Cerebellar cortex (tissue), 1 donor: ENCODE measurements at places on chromosomes 1 and 21.

- DNase-seq = peak; percentile 74
These were observed 36.1 kb upstream of the KHDRBS1 start for GRCh38 chr1:31977385-31978131.

GRCh38 chr1:162987866-162988265 is 81.3 kb upstream of the RGS4 start:
- no peak for DNase-seq

GRCh38 chr1:33392206-33392605 is 38.7 kb downstream of the PHC2 start:
- no peak for DNase-seq

GRCh38 chr1:40409467-40409866 is 35.9 kb downstream of the SMAP2 start:
- no peak for DNase-seq

DNA sequence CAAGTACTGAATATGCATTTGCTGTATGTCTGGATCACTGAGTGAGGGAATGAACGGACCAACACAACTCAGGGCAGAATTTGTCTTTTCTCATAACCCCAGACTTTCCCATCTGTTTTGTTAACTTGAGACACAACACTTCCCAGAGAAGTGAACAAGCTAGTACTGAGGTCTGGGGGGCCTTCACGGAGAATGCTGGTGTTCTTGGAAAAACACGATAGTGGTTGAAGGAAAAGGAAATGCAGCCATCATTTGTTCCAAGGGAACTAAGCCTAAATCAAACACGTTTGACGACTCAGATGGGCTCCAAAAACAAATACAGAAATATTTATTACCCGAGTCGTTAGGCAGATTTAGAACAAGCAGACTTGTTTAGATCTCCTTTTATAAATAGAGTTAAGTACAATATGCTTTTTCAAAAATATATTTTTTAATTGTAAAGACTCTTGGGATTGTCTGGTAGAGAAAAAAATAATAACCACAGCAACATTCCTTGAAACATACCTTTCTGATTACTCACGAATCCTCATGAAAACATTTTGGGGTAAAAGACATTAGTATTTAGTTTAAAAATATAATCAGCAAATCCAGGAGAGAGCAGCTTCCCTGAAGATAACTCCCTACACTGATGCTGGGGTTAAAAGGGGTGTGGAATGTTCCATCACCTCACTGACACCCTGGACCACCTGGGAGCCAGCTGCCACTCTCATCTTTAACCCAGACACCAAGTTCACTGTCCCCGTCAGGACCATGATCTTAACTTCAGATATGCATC is 427.7 kb upstream of the RUNX1 start:
- no peak for DNase-seq

DNA sequence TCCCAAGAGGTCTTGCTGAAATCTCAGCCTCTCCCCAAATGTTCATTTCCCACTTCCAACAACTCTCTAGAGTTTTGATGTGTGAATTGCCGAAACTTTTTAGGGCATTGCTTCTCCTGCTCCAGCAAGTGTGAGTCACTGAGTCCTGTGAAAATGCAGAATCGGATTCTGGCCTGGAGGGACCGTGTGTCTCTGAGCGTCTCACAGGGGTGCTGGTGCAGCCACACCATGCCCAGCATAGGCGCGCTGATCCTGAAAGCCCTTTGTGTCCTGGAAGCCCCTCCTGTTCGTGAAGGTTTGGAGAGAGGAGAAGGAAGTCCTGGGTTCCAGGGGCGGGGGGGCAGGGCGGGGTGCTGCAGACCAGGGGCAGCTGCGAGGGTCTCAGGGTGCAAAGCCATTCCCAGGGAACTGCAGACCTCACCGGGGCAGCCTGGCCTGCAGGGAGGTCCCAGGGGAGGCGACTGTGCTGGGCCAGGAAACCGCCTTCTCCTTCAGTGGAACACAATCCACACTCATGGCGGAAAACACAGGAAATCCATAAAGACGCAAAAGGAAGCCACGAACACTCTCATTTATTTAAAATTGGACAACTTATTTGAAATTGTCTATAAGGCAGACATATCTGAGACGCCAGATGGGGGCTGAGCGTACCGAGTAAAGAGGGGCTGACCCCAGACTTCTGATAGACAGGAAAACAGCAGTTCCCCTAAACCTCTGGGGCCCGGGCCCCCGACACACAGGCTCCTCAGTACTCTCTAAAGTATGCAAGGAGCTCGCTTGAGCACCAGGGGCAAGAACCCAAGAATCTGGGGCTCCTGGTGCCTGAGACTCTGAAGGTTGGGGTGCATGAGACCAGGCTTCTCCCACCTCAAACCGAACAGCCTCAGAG is 43.5 kb upstream of the ADARB1 start:
- no peak for DNase-seq

DNA sequence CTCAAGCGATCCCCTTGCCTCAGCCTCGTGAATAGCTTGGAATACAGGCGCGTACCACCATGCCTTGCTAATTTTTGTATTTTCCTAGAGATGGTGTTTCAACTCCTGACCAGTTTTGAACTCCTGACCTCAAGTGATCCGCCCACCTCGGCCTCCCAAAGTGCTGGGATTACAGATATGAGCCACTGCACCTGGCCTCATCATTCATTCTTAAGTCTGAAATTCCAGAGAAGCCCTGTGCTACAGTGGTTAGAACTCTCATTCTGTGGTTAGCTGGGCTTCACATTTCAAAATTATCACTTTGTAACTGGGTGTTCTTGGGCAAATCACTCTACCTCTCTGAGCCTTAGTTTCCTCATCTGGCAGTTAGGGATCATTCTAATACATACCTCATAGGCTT is 86.1 kb upstream of the POU3F1 start:
- no peak for DNase-seq

DNA sequence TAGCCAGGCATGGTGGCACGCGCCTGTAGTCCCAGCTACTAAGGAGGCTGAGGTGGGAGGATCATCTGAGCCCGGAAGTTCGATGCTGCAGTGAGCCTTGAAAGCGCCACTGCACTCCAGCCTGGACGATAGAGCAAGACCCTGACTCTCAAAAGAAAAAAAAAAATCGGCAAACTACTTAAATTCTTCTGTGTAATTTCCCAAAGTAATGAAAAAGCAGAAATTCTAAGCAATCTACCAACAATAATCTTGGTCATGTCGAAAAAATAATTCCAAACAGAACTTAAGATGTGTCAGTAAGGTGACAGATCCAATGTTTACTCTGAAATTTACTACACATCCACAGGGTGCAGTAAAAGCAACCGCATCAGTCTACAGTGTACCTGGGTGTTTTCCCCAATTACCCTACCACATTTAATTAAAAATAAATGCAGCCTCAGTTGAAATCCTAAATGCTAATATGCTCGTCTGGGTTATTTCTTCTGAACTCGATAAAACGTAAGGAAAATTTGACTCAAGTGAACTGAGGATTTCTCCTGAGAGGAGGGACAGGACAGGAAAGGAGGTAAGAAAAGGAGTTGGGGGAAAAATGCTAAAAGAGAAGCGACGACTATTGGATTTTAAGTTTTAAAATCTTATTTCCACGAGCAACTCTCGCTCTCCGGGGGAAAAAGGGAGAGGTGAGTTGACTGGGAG is 801 bp downstream of the EPRS1 start:
- peak; percentile 48 for DNase-seq
